Thoracic aorta (tissue), 2 donors: ENCODE measurements at places on chromosomes 16 and 17. TPM values are rescaled to one million over a fixed set of nuclear protein-coding genes. Genes with fewer than 3 reads are reported as not detected.
A peak's percentile ranks its signal among the peaks of the same experiment; 100 is the strongest.

GPR179 gene
- not detected for total RNA-seq

CHST4 gene
- total RNA-seq, result not detected

C17orf107 gene
- 1.9 TPM for total RNA-seq

TNK1 gene
- 3.7 TPM for total RNA-seq

IRX5 gene
- total RNA-seq, result 2.3 TPM

HSD11B2 gene
- total RNA-seq, result not detected

- peak overlapping the region; percentile 77 for H3K27ac ChIP-seq
- no peaks in the 10 kb centered on the region for H3K27me3 ChIP-seq
- peak overlapping the region; percentile 89 for H3K4me3 ChIP-seq
- no peaks in the 10 kb centered on the region for H3K36me3 ChIP-seq
- peak; percentile 32 for DNase-seq
- peaks cover 50% of the 10 kb centered on the region for H3K4me1 ChIP-seq
Observed at GRCh38 chr17:63622574-63623390, 565 bp downstream of the MAP3K3 start.

- no peak overlapping the region for H3K27ac ChIP-seq
- DNase-seq, result no peak
- no peak overlapping the region for H3K4me3 ChIP-seq
- H3K27me3 ChIP-seq, result no peaks in the 10 kb centered on the region
Observed at GRCh38 chr16:81796583-81797346, 17.7 kb downstream of the PLCG2 start.

DNA sequence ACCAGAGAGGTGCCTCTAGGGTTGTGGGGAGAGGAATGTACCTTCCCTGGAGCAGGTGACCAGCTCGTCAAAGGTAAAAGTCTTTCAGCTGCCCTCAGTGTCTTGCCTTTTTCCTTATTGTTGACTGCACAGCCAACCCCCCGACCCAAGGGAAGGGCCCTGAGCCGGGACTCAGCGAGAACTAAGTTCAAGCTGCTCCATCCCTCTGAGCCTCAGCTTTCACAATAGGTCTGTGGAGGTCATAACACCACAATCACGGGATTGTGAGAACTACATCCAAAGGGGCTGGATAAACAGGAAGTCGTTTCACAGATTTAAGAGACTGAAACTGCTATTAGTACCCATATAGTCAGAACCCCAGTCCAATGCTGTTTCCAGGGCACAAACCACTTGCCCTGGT is 2.6 kb upstream of the KRT36 start:
- H3K4me1 ChIP-seq, result peaks cover 5% of the 10 kb centered on the region
- H3K4me3 ChIP-seq, result no peak overlapping the region
- no peaks in the 10 kb centered on the region for H3K27me3 ChIP-seq
- H3K36me3 ChIP-seq, result no peaks in the 10 kb centered on the region
- no peak for DNase-seq
- H3K27ac ChIP-seq, result no peak overlapping the region

GRCh38 chr17:38564869-38565268 is 40.9 kb downstream of the SRCIN1 start:
- H3K27me3 ChIP-seq, result peaks cover 18% of the 10 kb centered on the region
- H3K36me3 ChIP-seq, result no peaks in the 10 kb centered on the region
- H3K27ac ChIP-seq, result no peak overlapping the region
- no peak overlapping the region for H3K4me3 ChIP-seq
- no peak for DNase-seq
- H3K4me1 ChIP-seq, result no peaks in the 10 kb centered on the region

GRCh38 chr17:50611634-50612033 is 23.0 kb upstream of the ABCC3 start:
- no peaks in the 10 kb centered on the region for H3K36me3 ChIP-seq
- no peaks in the 10 kb centered on the region for H3K4me1 ChIP-seq
- H3K4me3 ChIP-seq, result no peak overlapping the region
- H3K27me3 ChIP-seq, result no peaks in the 10 kb centered on the region

DNA sequence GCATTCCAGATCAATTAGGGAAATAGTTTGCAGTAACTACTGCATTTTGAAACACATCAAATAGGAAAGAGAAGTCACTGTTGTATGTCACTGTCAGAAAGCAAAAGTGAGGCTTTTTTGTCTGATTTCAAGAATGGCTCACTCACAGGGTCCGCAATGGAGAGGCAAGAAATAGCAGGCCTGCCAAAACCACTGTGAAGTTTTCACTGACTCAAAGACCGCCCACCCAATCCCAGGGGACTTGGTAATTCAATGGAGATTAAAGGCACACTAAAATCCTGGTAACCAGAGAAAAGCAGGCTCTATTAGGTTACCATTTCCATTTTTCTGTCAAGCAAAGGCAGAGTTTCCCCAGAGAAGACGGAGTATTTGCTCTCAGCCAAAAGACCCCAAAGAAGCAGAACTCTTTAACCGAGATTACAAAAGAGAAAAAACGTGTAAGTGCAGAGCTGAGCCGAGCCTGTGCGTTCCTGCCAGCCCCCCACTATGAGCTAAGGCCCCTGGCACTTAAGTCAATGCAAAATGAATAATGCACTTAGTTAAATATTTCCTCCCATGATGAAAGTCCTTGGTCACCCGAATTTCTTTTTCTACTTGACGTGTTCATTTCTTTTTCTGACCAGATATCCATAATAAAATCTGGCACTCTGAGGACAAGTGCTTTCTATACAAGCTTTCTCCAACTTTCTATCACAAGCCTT is 57.0 kb downstream of the FOXL1 start:
- no peak overlapping the region for H3K4me3 ChIP-seq
- peak; percentile 43 for DNase-seq
- H3K36me3 ChIP-seq, result no peaks in the 10 kb centered on the region
- H3K27ac ChIP-seq, result peak overlapping the region; percentile 5
- H3K4me1 ChIP-seq, result no peaks in the 10 kb centered on the region
- H3K27me3 ChIP-seq, result no peaks in the 10 kb centered on the region

DNA sequence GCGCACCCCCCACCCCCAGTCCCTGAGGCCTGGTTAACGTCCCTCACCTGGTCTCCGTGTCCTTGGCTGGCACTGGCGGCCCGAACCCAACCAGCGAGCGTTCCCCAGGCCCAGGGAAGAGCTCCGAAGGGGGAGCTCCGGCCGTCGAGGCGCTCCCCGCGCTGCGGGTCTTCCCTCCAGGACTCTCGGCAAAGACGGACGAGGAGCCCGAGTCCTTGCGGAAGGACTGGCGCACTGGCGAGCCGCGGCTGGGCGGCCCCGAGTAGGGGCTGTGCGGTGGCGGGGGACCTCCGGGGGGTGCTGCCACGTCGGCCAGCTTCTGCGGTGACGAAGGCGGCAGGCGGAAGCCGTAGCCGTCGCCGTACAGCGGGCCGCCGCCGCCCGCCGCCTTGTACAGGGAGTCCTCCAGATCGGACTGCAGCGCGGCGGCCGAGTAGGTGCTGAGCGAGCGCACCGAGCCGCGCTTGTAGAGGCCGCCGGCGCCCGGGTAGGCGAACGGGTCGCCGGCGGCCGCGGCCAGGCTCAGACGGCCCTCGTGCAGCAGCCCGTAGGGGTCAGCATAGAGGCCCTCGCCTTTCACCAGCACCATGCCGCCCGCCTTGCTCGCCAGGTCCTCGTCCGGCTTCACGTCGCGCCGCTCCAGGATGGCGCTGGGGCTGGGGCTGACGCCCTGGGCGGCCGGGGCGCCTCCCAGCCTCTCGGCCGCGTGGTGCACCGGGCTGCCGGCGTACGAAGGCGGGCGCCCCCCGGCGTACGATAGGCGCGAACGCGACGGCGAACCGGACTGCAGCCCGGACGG is 44.1 kb downstream of the SRCIN1 start:
- peaks cover 36% of the 10 kb centered on the region for H3K4me1 ChIP-seq
- H3K4me3 ChIP-seq, result no peak overlapping the region
- no peak for DNase-seq
- H3K27me3 ChIP-seq, result peaks cover 22% of the 10 kb centered on the region

- peaks cover 40% of the 10 kb centered on the region for H3K36me3 ChIP-seq
- H3K27ac ChIP-seq, result no peak overlapping the region
- no peaks in the 10 kb centered on the region for H3K27me3 ChIP-seq
- DNase-seq, result no peak
Observed at GRCh38 chr17:63579633-63580032, 21.1 kb upstream of the TACO1 start.

GRCh38 chr17:75813081-75814020 is 28.7 kb downstream of the UNK start:
- peaks cover 8% of the 10 kb centered on the region for H3K4me1 ChIP-seq
- H3K27ac ChIP-seq, result no peak overlapping the region
- peaks cover 74% of the 10 kb centered on the region for H3K36me3 ChIP-seq
- H3K4me3 ChIP-seq, result no peak overlapping the region
- H3K27me3 ChIP-seq, result no peaks in the 10 kb centered on the region
- no peak for DNase-seq

DNA sequence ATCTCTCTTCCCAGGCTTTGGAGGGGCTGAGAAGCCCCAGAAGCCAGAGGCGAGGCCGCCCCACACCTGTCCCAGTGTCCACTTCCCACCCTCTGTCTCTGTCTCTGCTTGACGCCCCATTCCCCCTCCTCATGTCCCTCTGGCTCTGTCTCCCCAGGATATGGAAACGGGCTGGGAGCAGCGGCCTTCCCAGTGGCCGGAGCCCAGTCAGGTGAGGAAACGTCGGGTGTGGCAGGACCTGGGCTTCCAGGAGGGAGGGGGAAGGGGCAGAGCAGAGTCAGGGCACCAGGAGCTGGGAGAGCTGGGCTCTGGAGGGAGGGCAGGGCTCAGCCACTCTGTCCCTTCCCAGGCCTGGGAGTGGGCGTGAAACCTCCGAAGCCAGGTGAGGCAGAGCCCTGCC is 10.6 kb upstream of the PKMYT1 start:
- no peak overlapping the region for H3K27ac ChIP-seq
- no peaks in the 10 kb centered on the region for H3K4me1 ChIP-seq
- H3K27me3 ChIP-seq, result no peaks in the 10 kb centered on the region
